ENCODE measurements at places on chromosomes 5 and 9.
A peak's percentile ranks its signal among the peaks of the same experiment; 100 is the strongest.

- no peak for DNase-seq
Measured at GRCh38 chr5:142881784-142882126, 111.6 kb downstream of the ARHGAP26 start.

DNA sequence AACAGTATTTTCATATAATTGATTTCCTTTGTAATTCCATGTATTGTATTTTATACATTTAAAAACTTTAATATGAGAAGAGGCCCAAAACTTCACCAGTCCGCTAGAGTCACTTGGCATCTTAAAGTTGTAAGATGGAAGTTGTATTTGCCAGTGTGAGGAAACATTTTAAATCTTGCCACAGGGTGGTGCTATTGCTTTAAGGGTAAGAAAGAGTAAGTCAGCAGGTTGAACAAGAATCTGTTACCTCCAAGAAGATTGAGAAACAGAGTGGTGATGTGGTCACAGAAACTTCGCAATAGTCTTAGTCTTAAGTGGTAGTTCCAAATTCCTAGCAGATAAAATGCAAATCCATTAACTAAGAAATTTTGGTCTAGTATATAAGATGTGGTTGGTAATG, 39.8 kb upstream of the RANBP6 start:
- peak; percentile 82 for DNase-seq

DNA sequence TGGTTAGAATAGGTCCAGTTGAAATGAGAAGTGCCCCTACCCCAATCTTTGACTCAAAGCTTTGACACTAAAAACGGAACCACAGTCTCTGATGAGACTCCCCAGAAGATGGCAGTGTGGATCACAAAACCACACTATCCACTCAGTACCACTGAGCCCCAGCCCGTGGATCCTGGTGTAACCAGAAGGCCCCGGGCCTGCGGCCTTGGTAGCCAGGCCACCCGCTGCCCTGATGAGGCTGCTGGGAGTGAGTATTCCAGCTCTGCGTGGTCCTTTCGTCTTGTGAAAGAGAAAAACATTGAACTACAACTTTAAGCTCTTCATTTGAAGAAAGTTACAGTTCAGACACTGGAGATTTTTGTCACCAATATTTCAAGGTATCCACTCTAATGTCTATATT, 42.2 kb upstream of the FBP1 start:
- peak; percentile 71 for DNase-seq

DNA sequence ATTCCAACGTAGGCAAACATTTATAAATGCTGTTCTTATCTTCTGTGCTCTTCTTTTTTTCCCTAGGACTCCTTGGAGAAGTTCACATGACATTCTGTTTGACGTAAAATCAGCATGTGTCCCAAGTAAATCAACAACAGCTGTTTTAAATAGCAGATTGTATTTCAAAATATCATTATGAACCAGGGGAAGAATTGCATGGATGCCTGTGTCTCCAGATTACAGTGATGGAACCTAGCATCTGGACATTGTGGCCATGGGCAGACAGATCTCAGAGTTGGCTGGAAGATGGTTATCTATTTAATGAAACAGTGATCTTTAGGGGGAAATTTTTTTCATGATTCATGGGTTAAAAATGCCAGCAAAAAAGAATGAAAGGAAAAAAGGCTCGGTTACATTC, 222.0 kb downstream of the MAN2A1 start:
- no peak for DNase-seq

DNA sequence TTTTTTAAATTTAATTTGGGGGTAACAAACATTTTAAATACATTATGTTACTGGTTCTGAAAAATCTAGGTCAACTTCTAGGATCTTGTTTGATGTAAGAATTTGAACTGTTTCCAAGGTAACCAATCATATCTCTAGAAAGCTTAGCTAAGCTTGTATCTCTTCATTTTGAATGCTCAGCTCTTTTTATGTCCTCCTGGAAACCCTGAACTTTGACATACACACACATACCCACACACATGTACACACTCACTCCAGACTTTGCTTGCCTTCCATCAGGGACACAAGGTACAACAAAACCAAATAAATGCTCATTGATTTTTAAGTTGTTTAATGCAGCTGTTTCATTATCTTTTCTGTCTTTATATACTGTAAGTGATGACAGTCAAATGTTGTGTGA, 178.5 kb downstream of the RAB3C start:
- DNase-seq = no peak

GRCh38 chr9:78970375-78970774, 601.4 kb upstream of the TLE4 start:
- no peak for DNase-seq

GRCh38 chr5:169904059-169904458, 76.2 kb downstream of the INSYN2B start:
- DNase-seq = no peak

- DNase-seq = no peak
Measured at GRCh38 chr9:68925175-68925574, 88.7 kb downstream of the PRKACG start.

DNA sequence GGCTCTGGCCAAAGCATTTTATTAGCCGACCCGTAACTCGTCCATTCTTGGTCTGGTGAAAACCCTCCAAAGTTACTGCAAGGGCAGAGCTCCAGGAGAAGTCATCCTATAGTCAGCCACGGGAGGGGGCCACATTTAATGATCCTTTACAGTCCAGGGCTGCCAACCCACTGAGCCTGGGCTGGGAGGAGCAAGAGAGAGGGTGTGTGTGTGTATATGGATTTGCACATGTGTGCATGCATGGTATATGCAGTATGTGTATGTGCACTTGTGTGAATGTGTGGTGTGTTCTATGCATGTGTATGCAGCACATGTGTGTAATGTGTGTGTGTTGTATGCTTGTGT, 4.2 kb upstream of the RASGEF1C start:
- DNase-seq = no peak

DNA sequence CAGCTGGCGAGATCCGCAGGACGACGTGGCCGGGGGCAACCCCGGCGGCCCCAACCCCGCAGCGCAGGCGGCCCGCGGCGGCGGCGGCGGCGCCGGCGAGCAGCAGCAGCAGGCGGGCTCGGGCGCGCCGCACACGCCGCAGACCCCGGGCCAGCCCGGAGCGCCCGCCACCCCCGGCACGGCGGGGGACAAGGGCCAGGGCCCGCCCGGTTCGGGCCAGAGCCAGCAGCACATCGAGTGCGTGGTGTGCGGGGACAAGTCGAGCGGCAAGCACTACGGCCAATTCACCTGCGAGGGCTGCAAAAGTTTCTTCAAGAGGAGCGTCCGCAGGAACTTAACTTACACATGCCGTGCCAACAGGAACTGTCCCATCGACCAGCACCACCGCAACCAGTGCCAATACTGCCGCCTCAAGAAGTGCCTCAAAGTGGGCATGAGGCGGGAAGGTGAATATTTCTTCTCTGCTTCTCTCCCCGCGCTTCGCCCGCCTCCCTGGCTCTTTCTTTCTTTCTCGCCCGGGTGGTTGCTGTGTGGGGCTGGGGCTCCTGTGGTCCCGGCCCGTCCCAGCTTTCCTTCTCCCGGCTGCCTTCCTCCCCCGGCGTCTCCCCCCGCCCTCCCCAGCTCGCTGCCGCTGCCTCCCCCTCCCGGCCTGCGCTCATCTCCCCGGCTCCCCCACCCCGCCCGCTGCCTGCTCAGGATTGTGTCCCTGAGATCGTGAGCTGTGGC, 2.2 kb downstream of the NR2F1 start:
- DNase-seq = peak; percentile 38

- peak; percentile 87 for DNase-seq
Measured at GRCh38 chr5:9947225-9947714, 302.4 kb downstream of the ATPSCKMT start.

GRCh38 chr5:178180141-178180863, 6.9 kb downstream of the GMCL2 start:
- no peak for DNase-seq

GRCh38 chr9:137458194-137459151, 661 bp downstream of the NSMF start:
- DNase-seq = no peak

- DNase-seq = no peak
Measured at GRCh38 chr9:23412458-23412857, 413.6 kb downstream of the ELAVL2 start.

DNA sequence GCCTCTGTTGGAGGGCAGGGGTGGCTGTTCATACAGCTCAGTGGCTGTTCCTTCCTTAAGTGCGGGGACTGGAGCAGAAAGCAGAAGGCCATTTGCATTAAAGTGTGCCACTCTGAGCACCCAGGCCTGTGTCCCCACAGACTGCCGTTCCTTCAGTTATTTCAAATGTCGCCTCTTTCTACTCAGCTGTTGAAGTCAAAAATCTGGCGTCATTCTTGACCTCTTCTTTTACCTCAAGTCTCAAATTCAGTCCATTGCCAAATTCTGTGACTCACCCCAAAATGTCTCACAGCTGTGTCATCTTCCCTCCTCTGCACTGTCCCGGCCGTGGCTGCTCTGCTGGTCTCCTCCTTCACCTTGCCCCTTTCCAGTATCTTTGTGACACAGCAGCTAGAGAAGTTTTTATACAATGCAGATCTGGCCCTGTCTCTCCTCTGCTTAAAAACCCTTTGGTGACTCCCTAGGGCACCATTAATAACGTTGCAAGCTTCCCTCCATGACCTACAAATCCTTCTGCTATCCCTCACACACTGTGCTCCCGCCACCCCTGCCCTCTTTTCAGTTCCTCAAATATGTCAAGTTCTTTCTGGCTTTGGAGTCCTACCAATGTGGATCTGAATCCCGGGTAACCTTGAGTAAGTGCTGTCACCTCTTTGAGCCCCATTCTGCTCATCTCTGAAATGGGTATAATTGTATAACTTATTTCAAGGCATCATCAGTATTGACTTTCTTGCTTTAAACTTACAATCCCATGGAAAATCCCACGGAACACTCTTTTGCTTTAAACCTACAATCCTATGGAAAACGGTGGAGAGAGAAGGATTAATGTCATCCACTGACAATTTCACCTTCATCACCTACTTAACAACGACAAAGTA, 98.3 kb upstream of the BOD1 start:
- peak; percentile 25 for DNase-seq

GRCh38 chr9:96031366-96031824, 155.9 kb downstream of the ERCC6L2 start:
- DNase-seq = no peak

- DNase-seq = peak; percentile 97
Measured at GRCh38 chr5:5340206-5340729, 82.2 kb upstream of the ICE1 start.

GRCh38 chr9:129121483-129121882, 10.3 kb downstream of the PTPA start:
- DNase-seq = no peak

DNA sequence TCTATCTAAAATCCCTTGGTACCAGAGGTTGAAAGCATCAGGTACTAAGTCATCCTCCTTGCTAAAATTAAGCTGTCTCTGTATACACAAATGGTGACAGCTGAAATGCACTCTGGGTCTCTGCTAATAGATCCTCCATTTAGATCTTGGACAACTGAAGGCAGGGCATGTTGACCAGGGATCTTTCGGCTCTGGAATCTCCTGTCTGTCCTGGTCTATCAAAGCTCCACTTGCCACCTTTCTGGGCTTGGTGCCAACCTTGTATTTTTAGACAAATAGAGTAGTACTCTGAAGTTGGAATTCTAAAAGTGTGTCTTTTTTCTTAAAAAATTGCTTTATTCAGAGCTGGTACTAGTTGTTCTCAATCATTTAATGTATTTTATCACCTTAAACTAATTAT, 135.2 kb upstream of the HMHB1 start:
- DNase-seq = no peak

DNA sequence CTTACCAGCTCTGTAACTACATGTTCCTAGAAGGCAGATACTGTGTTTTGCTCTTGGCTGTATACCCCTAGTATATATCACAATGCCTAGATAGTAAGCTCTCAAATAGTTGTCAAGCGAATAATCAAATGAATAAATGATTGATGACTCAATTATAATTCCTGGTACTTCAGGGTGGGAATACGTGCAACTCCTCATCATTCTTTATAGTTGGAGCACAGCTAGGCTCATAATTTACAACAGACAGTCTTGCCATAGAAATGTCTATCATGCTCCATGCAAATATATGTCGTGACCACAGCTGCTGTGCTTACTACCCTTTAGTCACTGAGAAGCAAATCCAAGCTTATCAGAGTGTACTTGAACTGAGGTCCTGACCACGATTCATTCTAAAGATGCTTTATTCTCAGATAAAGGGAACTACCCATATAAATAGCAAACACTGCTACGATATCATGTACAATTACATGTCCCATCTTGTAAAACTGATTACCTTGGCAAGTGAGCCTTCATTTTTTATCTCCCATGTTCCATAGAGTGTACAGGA, 52.1 kb downstream of the STRBP start:
- DNase-seq = no peak

DNA sequence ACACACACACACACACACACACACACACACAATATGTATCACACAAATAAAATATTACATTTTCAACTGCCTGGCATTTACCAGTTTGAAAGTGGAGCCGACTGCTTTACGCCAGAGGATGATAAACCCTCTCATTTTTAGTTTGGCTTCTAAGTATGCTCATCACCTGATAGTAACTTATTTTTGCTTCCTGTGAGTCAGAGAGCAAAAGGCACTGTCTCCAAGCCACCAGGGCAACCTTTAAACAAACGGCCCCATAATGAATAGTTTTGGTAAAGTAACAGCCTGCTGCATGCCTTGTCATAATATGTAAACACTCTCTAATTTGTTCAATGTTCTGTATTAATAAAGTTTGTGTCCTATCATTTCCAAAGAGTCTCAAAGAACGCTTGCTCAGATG, 26.9 kb downstream of the KLF4 start:
- peak; percentile 10 for DNase-seq

DNA sequence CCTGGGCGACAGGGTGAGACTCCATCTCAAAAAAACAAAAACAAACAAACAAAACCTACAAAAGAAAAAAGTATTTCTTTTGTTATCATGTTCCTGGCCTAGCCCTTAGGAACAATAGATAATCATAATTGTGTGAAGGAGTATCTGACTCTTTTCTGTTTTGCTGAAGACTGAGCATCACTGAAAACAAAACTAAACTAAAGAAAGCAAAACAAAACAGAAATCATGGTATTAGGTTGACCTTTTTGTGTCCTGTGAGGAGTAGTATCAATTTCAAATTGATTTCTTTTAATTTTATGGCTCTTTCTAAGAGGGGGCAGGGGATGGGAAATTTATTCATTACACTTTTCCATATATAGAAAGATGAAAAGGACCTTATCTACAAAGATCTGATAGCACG, 246.0 kb downstream of the YTHDC2 start:
- no peak for DNase-seq

Data from kidney glomerular epithelial cell (primary cell).